ENCODE measurements at places on chromosomes 1 and 21.

DNA sequence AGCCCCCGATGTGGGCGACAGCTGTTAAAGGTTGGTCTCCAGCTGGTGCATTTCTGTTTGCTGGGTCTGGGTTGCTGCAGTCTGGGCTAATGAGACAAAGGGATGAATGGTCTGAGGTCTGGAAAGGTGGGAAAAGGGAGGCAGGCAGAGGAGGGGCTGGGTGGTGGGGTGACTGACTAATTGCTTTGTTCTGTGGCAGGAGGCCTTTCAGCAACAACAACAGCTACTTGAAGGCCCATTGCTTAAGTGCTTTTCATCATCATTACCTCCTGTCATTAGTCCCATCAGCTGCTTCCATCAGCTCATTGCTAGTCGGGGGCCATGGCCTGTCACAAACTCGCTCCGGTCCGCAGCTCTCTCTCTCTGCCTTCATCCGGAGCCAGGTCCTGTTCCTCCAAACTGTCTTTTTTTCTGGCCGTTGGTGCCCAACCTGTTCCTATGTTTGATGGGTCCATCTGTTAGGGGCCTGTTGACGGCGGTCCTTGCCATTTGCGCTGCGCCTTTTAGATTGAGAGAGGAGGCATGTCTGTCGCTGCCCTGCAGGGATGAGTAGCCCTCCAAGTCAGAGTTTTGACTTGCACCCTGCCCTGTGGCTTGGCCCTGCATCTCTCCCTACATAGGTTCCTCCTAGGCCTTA, 105.6 kb upstream of the PLXNA2 start:
- no peak for DNase-seq

DNA sequence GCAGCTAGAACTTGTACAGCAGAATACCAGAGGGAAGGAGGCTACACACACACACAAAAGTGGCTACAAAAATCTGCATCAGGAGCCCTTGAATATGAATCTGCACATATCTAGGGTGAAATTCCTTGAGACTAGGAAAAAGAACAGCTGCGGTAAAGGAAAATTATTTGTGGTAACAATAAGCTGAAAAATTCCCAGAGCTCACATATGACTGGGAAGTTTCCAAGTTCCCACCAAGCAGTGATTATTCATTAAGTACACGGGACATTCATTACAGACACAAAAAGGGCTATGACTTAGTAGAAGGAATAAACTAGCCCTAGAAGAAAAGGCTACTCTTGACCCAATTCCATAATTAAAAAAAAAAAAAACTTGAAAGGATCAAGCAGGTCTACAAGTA, 149.5 kb upstream of the BACE2 start:
- DNase-seq, result no peak

- DNase-seq, result no peak
Measured at GRCh38 chr21:44969931-44970755, 30.3 kb downstream of the SLX9 start.

GRCh38 chr1:54016343-54017282, 1.4 kb downstream of the LDLRAD1 start:
- no peak for DNase-seq

- DNase-seq, result peak; percentile 34
Measured at GRCh38 chr21:32653326-32653901, 41.2 kb upstream of the CFAP298 start.

DNA sequence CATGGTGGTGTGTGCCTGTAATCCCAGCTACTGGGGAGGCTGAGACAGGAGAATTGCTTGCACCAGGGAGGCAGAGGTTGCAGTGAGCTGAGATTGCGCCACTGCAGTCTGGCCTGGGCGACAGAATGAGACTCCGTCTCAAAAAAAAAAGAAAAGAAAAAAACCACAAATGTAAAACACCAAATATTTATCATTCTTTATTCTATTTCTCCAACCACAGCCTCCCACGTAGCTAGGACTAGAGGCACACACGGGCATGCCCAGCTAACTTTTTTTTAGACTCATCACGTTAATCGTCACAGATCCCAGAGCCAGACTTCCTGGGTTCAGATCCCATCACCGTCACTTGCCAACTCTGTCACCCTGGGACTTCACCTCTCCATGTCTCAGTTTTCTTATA, 13.5 kb downstream of the DNAJC16 start:
- no peak for DNase-seq

DNA sequence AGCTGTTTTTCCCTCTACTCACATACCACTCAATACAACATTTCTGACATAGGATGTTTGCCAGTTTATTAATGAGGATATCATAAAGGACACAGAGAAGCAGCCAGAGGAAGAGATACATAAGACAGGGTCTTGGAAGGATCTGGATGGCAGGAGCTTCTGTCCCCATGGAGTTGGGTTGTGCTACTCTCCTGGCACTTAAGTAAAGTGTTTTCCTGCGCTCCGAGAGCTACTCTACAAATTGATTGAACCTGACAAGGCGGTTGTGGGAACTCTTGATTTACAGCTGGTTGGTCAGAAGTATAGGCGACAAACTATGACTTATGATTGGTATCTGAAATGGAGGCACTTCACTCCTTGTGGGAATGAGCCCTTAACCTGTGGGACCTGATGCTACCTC, 208.8 kb downstream of the HMCN1 start:
- DNase-seq, result no peak

DNA sequence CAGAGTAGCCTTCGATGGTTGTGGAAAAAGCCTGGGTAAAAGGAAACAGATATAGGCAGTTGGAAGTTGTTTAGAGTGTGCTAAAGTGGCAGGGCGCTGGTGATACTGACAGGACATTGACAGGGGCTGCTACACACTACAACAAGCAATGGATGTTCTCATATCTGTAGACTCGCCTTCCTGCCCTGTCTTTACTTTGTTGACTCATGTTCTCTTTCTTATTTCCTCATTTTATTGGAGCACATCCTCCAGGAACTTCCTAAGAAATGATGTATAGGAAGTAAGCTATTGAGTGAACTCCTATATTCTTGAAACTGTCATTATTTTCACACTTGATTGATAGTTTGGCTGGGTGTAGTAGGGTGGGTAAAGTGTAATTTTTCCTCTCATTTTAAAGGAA, 51.0 kb downstream of the C4BPA start:
- no peak for DNase-seq

DNA sequence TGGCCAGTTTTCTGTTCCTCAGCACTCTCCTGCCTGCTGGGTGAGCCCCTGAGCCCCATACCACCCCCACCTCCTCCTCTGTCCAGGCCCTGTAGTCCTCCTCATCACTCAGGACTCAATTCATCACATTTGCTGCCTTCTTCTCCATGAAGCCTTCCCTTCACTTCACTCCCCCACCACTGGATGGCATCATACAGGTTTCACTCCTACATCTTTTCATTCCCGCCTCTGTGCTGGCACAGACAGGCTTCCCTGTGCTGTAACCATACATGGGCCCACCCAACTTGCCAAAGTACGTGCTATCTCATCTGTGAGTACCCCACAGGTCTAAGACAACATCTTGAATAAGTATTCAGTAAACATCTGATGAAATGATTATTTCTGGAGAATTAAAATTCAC, 56.9 kb downstream of the SLC45A1 start:
- peak; percentile 40 for DNase-seq

DNA sequence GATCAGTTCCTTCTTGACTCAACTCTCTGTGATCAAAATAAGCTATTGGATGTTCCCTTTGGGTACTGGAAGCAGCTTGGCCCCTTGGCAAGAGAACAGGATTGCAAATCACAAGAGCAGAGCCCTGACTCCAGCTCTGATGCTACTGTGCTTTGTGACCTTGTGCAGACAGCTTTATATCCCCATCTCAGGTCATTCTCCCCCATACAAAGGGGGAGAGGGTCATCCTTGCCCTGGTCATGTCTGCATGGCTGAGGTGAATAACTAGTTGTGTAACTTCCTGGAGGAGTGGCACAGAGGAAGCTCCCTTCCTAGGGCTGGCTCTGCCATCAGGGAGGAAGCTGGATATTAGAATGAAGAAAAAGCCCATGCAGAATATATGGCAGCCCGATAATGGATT, 142.9 kb downstream of the DHRS3 start:
- DNase-seq, result no peak

GRCh38 chr1:109192433-109192832, 21.3 kb upstream of the SARS1 start:
- no peak for DNase-seq

DNA sequence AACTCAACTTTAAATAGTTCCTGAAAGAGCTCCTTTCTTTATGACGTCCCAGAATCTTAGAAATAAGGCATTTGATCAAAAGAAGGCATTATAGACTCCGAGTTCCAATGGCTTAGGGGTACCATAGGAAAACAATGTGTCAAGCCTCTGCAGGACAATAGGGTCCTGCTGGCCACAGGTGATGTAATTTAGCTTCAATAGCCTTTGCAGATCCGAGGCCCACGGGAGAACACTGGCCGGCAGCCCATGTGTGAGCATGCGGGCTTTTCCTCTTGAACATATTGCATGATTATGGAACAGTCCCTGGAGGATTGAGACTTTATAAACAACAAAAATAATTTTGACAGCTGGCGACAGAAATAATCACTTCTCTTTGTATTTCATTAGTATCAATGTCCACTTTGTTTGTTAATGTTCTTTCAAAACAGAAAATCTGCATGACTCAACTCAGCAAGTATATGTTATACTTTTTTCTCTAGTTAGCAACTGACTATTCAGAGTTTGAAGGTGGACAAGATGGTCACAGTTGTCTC, 49.0 kb upstream of the NR5A2 start:
- no peak for DNase-seq

- no peak for DNase-seq
Measured at GRCh38 chr1:27724961-27725373, 794 bp upstream of the FAM76A start.

DNA sequence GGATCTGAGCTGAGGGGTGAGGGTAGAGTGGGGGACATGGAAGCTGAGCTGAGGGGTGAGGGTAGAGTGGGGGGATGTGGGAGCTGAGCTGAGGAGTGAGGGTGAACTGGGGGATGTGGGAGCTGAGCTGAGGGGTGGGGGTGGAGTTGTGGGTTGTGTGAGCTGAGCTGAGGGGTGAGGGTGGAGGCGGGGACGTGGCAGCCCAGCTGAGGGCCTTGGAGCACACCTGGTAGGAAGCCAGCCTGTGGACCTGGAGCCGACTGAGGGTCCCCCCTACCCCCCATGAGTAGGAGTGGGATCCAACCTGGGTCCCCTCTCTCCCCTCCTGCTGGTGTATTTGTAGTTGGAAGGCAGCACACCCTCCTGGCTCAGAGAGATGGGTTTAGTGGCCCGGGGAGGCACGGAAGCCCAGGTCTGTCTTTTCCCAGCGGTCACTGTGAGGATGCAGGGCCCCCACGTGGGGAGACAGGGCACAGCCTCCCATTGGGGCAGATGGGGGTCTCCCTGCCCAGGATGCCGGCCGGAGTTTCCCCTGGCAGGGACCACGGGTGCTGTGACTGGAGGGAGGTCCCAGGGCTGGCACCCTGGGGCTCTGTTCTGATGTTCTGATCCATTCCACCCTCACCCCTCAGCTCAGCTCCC, 13.2 kb upstream of the NPHP4 start:
- DNase-seq, result no peak

- DNase-seq, result peak; percentile 82
Measured at GRCh38 chr1:101236516-101237228, at the start of gene S1PR1. S1PR1 (plus strand) TSS chr1:101237019; CDS start chr1:101238985, 1,966 bp downstream.

DNA sequence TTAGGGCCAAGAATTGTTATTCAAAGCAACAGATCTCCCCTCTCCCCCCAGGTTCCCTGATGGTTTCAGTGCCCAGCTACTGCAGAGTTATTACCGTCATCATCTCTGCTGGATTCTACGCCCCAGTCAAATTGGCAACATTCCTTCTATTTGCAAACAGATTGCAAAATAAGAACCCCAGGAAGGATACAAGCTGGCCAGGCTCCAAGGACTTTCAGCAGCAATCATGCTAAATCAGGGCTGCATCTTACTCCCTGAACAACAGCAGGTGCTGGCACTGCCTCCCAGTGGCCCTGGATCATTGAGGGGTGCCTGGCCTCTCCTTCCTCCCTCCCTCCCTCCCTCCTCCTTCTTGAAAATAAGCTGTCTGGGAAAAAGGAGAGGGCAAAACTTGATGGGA, 521.6 kb upstream of the BEND5 start:
- DNase-seq, result no peak

- DNase-seq, result no peak
Measured at GRCh38 chr1:110829955-110830553, 42.9 kb upstream of the CD53 start.
